Fibroblast of skin of scalp (primary cell): ENCODE measurements at places on chromosomes 5 and 9.
A peak's percentile ranks its signal among the peaks of the same experiment; 100 is the strongest.

DNA sequence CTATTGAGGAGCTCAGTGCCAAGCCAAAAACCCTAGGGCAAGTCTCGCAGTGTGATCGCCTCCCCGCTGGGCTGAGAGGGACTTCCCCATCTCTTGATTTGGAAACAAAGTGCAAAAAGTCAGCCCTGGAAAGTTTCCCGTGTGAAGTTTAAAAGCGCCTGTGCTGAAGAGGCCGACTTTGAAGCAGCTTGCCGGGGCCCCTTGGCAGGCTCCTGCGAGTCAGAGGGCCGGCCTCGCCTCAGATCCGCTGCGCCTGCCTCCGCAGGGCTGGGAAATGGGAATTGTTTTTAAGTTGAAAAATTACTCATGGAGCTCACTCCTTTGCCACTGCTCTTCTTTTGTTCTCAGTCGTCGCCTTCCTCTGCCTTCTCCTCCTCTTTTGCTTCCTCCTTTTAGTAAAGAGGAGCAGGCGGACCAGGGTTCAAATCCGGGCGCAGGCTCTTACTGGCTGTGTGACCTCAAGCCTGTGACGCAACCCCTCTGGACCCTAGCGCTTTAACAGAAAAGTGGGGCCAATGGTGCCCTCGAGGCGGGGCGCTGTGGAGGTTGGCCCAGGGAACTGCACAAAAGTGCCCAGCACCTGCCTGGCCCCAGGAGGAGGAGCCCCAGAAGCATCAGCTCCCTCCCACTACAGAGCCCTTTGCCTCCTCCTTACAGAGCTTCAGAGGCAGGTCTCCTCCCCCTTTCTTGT, 14.7 kb upstream of the LHX2 start:
- DNase-seq, result no peak

DNA sequence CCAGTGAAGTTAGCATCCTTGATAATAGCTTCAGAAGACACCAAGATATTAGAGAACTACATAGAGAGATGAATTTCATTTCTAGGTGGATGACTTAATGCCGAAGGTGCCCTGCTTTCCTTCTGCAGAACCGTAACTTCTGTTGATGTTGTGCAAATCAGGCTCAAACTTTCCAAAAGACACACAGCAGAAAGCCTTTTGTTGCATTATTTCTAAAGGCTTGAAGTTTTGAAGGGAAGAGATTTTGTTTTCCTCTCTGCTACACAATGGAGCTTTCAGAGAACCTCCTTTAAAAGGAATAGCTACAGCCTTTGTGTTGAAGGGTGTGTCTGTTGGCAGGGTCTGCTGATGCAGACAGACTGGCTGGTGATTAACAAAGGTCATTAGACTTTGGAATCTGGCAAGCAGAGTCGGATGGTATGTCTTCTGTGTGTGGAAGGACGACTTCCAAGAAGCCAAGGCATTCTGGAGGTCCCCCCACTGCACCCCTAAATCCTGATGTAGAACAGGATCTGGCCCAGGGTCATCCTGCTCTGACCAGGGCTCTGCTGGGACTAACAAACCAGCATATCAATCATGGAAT, 57.8 kb downstream of the ZNF462 start:
- DNase-seq, result no peak

- DNase-seq, result peak; percentile 67
These were observed 64.0 kb upstream of the FYB1 start for GRCh38 chr5:39283231-39283818.

DNA sequence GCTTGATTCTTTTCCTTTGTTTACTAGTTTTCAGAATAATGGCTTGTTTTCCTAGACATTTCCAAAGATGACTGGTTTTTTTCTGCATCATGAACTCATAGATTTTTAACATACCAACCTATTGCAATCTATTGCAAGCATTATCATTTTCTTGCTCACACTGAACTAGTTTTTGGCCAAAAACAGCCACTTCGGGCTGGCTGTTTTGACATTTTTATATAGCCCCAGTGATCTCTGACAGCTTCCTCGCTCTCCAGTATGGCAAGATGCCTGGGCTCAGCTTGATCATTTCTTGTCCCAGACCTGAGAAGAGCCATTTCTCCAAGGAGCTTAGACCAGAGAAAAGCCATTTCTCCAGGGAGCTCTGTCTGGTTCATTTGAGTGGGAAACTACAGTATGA, 94.3 kb upstream of the MAMDC2 start:
- peak; percentile 92 for DNase-seq

- DNase-seq, result no peak
These were observed 2.0 kb downstream of the SNX30 start for GRCh38 chr9:112752334-112753125.

- peak; percentile 92 for DNase-seq
These were observed 5.1 kb upstream of the CAST start for GRCh38 chr5:96657068-96657467.

GRCh38 chr5:142663246-142663645, 22.6 kb downstream of the FGF1 start:
- DNase-seq, result no peak

GRCh38 chr9:33304362-33304761, 14.0 kb downstream of the NFX1 start:
- DNase-seq, result no peak

DNA sequence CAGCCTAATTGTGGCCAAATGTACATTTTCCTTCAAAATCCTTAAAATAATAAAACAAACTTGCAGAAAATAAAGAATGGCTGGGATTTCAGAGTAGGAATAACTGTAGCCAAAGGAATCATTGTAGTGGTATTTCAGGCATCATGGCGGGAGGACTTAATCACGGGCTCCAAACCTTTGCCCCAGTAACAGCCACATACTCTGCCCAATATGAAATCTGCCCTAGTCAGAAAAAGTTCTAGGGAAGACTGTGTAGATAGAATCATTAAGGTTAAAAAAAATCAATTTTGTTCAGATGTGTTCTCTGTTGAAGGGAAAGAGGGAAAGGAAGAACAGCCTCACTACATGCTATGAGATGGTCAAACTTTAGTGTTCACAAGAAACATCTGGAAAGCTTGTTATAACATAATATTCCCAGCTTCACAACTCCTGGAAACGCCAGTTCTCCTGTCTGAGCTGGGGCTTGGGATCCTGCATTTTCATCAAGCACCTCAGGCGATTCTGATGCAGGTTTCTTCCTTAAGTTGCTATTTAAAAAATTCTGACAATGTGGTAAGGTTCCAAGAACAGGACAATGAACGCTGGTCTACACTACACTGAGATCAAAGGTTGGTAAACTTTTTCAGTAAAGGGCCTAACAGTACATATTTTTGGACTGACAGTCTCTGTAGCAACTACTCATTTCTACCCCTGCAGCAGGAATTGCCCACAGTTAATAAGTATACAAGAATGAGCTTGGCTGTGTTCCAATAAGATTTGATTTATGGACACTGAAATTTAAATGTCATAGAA, 87.9 kb downstream of the CEMIP2 start:
- peak; percentile 78 for DNase-seq

GRCh38 chr5:143599474-143599873, 196.0 kb upstream of the NR3C1 start:
- DNase-seq, result no peak

- DNase-seq, result peak; percentile 20
These were observed 576.3 kb downstream of the PDE4D start for GRCh38 chr5:59317023-59317773.

GRCh38 chr5:10601246-10602030, 37.6 kb downstream of the ANKRD33B start:
- DNase-seq, result peak; percentile 93

DNA sequence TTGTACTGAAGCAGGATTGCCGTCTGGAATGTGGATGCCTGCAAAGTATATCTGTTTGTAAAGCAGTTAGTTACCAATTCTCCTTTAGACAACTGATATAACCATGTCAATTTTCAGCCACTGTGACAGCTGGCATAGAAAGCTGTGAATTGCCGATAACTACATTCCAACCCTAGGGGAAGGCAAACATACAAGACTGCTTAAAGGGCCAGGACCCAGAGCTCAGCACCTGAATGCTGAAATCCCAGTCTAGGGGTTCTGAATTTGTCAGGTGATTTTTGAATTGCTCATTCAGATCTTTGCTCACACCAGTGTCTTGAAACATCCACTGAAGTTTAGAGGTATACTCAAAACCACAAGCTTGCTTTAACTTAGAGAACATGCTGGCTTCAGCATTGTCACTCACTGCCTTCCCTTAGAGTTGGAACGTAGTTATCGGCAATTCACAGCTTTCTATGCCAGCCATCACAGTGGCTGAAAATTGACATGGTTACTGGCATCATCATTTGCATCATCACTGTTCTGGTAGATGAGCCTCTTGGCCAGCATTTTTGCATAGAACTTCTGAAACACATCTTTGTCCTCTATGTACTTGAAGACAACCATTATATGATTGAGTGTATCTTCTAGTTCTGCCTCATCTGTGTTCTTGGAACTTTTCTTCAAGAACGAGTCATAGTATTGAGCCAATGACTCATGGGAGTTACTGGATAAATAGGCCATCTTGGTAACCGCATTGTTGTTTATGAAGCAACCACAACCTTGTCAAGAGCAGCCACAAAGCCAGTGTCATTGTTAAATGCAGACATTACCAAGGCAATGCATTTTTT, 82.1 kb downstream of the CCDC192 start:
- peak; percentile 87 for DNase-seq

- no peak for DNase-seq
These were observed 20.5 kb downstream of the GFI1B start for GRCh38 chr9:132998831-132999635.

GRCh38 chr9:15033316-15033715, 123.1 kb upstream of the FREM1 start:
- no peak for DNase-seq

GRCh38 chr5:31328040-31328733, 134.7 kb downstream of the CDH6 start:
- DNase-seq, result no peak

GRCh38 chr5:926417-927171, 33.9 kb downstream of the TRIP13 start:
- peak; percentile 25 for DNase-seq

DNA sequence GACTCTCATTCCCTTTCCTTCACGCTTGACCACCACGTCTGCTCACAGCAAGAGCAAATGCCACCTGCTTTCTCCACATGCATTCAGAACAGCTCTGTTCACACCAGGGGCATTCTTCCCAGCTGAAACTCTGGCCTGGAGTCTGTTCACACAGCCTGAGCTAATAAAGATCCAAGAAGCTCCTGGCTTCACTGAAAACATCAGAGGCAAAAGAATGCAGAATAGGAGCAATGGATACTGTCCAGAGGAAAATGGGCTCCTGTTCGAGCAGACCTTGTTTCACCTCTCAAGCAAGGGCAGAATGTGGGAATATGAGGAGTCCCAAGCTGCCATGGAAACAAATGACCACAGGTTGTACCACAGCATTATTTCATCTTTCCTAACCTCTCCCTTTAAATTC, 402.7 kb upstream of the TNC start:
- no peak for DNase-seq

- DNase-seq, result no peak
These were observed 1.3 kb downstream of the SLC9A3 start for GRCh38 chr5:522899-523440.

- DNase-seq, result no peak
These were observed 228.7 kb downstream of the ADAMTS6 start for GRCh38 chr5:65252977-65253376.

- peak; percentile 88 for DNase-seq
These were observed 232.6 kb upstream of the ANKRD55 start for GRCh38 chr5:56465769-56466135.

GRCh38 chr9:109198736-109199382, 31.8 kb upstream of the FRRS1L start:
- DNase-seq, result no peak

- DNase-seq, result peak; percentile 47
These were observed 82.3 kb upstream of the TLE4 start for GRCh38 chr9:79489261-79490000.

DNA sequence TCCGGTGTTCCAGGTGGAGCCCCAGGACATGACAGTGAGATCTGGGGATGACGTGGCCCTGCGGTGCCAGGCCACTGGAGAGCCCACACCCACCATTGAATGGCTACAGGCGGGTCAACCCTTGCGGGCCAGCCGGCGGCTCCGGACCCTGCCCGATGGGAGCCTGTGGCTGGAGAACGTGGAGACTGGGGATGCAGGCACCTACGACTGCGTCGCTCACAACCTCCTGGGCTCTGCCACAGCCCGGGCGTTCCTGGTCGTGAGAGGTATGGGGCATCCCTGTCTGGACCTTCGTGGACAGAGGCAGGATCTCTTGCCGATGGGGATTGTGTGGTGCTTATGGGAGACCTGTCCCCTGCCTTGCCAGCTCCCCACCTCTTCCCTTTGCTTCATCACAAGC, 26.0 kb upstream of the ASS1 start:
- no peak for DNase-seq

GRCh38 chr5:159874263-159874662, 42.0 kb upstream of the ADRA1B start:
- peak; percentile 57 for DNase-seq

DNA sequence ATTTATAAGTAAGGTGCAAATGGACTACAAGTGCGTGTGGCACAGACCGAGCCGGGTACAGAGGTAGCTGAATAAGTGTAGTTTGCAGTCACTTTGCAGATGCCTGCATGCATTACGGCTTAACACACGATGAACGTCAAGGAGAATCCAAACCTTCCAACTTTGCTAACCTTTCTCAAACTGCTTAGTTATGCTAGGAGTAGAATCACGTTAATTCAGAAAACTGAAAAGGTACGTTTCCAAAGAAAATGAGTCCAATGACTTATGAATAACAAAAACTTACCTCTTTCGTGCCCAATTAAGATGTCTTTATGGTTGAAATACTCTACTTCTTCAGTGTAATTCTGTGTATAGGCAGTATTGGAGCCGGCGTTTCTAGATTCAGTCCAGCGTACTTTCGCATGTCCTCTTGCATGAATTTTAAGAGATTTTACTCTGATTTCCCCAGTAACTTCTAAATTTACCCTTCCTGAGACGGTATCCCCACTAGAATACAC, 539 bp downstream of the ARRDC3 start:
- DNase-seq, result peak; percentile 28

- no peak for DNase-seq
These were observed 7.4 kb upstream of the COL5A1 start for GRCh38 chr9:134634176-134634575.

DNA sequence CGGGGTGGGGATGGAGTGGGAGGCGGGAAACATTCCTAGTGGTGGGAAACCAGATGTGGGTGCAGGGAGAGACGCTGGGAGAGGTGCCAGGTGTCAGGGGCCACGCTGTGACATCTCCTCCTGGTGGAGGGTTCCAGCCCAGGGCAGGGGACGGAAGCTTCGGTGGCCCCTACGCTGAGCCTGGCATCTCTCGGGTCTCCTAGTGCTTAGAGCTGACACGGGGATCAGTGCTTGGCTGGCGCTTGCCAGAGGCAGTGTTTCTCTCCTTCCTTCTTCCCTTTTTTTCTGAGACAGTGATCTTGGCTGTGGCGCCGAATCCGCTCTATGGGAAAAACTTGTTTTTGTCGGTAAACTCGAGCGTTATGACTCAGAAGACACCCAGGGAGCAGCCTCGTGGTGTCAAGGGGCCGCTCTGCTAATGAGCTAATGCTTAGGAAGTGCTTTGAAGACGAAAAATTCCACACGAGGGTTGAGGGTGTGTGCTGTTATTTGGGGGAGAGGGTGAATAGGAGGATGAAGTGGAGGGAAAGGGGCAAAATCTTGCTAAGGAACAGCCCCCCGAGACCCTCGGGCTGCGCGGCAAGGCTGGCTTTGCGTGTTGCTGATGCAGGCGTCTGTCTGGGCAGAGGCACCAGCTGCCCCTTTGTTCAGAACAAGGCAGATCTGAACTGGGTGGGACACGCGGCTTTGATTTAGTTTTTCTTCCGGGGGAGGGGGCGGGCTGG, 20.4 kb upstream of the IER5L start:
- peak; percentile 90 for DNase-seq
